ENCODE measurements at places on chromosomes 2 and 18. TPM values are rescaled to one million over a fixed set of nuclear protein-coding genes. Genes with fewer than 3 reads are reported as not detected.

DNA sequence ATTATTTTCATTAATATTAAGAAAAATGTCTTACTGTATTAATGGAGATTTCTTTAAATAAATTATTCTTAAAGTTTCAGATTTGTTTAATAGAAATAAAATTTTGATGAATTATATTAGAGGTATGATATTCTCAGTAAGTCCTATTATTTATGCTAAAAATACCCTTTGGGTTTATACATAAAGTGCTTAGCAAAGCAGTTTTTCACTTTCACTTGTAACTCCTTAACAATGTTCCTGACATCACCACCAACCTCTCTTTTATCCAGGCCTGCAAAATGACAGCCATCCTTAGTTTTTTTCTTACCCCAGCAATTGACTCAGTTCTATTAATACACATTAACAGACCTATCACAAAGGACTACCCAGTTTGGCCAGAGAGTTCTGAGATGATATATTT lies 170.4 kb downstream of the CD226 start:
- H3K4me1 ChIP-seq, result peaks cover 7% of the 10 kb centered on the region
- no peaks in the 10 kb centered on the region for H3K27me3 ChIP-seq
- DNase-seq, result no peak
- no peak overlapping the region for H3K27ac ChIP-seq

DNA sequence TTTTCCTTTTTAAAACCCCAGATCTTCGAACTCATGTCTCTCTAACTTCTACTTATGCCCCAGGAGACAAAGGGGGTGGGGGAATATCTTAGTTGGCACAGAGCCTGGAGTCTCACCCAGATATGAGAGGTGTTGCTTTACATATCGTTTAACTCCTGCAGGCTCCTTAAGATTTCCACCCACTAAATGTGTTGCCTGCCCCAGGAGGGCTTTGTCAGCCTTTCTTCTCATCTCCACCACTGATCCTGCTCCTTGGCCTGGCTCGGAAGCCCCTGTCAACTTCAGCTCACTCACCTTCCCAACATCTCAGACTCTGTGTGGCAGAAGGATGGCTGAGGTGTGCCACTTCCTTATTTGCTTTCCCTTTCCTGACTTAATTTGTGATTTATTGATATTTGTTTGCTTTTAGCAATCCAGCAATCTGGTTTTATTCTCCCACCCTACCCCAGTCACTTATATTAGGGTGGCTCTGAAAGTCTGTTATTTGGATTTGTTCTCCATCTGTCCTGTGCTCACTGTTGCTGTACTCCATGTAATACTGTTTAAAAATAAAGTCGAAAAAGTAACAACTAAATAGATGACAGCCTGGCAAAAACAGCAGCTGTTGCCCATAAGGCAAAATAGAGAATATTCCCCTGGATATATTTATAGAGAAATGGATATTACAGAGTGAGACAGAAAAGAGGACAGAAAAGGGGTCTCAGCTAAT lies 200.6 kb downstream of the ZBTB7C start:
- no peaks in the 10 kb centered on the region for H3K4me1 ChIP-seq
- no peak overlapping the region for H3K27ac ChIP-seq
- H3K36me3 ChIP-seq, result no peaks in the 10 kb centered on the region

DNA sequence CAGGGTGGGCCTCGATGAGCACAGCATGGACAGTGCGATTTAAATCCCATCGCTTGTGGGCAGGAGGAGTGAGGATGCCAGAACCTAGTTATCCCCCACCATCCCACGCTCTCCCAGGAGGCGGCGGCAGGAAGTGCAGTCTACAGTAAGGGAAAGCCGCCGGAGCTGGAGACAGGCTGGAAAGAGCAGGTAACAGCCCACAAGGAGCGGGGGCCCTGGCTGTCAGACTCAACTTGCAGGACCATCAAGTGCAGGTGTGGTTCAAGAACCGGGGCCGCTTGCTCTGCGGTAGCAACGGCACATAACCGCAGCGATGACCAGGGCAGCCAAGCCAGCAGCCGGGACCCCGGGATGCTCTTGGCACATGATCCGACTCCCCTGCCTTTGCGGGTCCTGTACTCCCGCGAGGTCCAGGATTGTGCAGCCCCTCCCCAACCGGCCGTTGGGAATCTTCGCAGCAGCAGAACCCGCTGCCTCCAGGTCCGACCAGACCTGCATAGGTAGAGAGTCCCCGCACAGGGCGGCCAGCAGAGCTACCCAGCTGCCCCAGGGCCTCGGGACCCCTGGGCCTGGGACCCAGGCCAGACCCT lies 82.1 kb downstream of the BIN1 start:
- no peaks in the 10 kb centered on the region for H3K27me3 ChIP-seq
- H3K27ac ChIP-seq, result no peak overlapping the region
- DNase-seq, result no peak
- H3K4me1 ChIP-seq, result peaks cover 7% of the 10 kb centered on the region
- no peaks in the 10 kb centered on the region for H3K36me3 ChIP-seq
- H3K4me3 ChIP-seq, result peak overlapping the region; percentile 80

GRCh38 chr2:219737270-219737691 lies 109.9 kb downstream of the SLC4A3 start:
- no peaks in the 10 kb centered on the region for H3K4me1 ChIP-seq
- no peak for DNase-seq
- H3K27me3 ChIP-seq, result no peaks in the 10 kb centered on the region
- H3K27ac ChIP-seq, result no peak overlapping the region
- H3K4me3 ChIP-seq, result no peak overlapping the region
- H3K36me3 ChIP-seq, result no peaks in the 10 kb centered on the region

The PNKD gene
- total RNA-seq, result 26.8 TPM

The RNF138 gene
- total RNA-seq, result 87.8 TPM

DNA sequence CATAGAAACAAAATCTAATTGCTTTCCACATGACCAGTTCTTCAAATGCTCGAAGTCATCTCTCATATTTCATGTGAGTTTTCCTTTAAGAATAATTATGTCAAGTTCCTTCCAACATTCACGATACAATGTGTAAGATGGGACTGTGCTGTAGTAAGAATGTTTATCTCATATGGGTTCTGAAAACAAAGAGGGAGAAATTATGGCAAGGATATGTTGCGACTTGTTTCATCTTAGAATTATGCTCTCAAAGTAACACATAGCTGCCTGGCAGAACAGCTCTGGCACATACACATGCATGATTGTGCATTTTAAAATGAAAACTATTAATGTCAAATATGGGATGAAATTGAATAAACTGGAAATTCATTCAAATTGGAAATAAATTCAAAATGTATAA lies 314.8 kb upstream of the ACVR2A start:
- no peak overlapping the region for H3K27ac ChIP-seq
- H3K36me3 ChIP-seq, result no peaks in the 10 kb centered on the region

DNA sequence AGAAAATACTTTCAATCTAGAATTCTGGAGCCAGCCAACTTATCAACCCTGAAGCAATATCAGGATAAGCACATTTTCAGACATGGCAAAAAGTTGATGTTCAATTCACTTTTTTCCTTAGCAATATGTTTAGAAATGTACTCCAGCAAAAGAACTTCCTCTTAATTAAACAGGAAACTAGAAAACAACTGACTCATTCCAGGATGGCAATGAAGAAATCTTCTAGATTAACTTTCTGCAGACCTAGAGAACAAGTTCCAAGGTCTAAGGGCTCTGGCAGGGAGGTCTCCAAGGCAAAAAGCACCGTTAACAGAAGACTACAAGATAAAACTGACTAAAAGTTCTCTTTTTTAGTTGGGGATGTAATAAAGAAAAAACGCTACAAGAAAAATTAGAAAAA lies 69.2 kb upstream of the VWC2L start:
- DNase-seq, result no peak

DNA sequence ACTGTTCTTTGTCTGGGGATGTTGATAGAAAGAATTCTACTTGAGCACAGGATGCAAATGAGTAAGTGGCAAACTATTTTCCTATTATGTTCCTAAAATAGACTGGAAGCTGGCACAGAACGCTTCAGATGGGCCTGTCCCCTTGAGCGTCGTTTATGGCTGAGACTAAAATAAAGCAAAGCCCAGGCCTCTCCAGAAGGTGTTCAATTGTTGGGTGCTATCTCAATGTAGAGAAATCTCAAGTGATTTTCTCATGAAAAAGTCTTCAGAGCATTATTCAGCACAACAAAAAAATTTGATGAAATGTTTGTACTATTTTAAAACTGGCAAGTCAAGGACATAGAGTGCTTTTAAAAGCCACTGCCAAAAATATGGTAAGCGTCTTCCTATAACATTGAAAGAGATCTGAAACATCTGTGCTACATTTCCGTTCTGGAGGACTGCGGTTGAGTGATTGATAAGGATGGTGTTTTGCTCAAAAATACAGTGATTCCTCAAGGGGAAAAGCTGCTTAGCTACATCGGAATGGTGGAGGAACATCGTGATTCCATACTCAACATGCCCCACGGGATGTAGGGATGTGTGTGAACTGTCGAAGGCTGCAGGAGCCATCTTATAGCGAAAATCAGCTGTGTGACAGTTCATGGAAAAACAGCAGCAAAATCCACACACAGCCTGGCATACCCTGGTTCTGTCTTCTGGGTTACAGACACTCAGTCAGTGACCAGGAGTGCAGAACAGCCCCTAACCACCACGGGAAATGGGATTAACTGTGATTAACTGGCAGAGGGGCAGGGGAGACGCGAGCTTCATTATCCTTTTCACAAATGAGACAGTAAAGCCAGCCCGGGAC lies 10.4 kb upstream of the LRRFIP1 start:
- H3K36me3 ChIP-seq, result no peaks in the 10 kb centered on the region
- no peak overlapping the region for H3K4me3 ChIP-seq
- H3K27me3 ChIP-seq, result no peaks in the 10 kb centered on the region
- no peak overlapping the region for H3K27ac ChIP-seq

DNA sequence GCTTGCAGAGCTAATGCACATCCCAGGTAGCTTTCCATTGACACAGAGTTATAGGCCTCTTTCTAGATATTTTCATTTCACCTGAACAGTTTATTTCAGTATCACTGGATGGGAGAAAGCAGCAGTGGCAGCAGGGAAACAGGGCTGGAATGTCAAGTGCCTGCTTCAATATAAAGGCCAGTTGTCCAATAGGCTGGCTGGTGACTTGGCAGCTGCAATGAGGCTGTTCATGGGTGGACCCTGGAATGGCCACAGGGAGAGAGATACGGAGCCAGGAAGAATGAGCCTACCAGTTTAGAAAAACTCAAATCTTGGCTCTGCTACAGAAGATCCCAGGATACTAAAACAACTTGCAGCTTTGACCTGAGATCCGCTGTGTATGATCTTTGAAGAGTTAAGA lies 185.0 kb downstream of the BCL11A start:
- H3K27me3 ChIP-seq, result no peaks in the 10 kb centered on the region
- DNase-seq, result no peak
- H3K4me1 ChIP-seq, result no peaks in the 10 kb centered on the region
- H3K36me3 ChIP-seq, result no peaks in the 10 kb centered on the region
- H3K4me3 ChIP-seq, result no peak overlapping the region
- H3K27ac ChIP-seq, result no peak overlapping the region

GRCh38 chr2:203469546-203469945 lies 65.6 kb downstream of the RAPH1 start:
- H3K27ac ChIP-seq, result no peak overlapping the region
- DNase-seq, result no peak
- H3K4me3 ChIP-seq, result no peak overlapping the region
- H3K4me1 ChIP-seq, result no peaks in the 10 kb centered on the region
